ENCODE measurements at places on chromosomes 11 and 22.

GRCh38 chr11:43930868-43931716 is 11.3 kb upstream of the C11orf96 start:
- peaks cover 6% of the 10 kb centered on the region for H3K4me1 ChIP-seq
- no peaks in the 10 kb centered on the region for H3K36me3 ChIP-seq
- H3K27me3 ChIP-seq, result no peaks in the 10 kb centered on the region
- DNase-seq, result no peak

DNA sequence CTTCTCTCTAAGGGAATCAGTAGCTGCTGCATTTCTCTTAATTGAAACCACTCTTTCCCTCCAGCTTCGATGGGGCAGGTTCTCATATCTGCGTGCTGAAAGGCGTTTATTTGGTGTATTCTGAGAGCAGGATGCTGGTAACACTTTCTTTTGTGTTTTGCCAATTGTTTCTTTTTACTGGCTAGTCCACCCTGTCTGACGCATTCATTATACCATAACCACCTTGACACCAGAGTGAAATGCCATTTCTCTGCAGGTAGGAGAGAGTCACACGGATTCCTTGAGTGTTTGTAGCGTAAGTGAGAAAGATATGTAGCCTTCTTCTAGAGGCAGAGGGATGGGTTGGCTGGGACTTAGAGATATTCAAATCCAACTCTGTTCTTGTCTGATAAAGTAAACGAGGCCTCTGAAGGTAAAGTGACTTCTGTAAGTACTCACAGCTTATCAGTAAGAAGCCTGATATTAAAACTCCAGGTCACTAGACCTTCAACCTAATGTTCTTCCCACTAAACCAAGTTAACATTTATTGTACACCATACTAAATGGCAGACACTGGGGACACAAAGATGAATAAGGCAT is 21.4 kb downstream of the CD44 start:
- H3K36me3 ChIP-seq, result peaks cover 13% of the 10 kb centered on the region
- peaks cover 45% of the 10 kb centered on the region for H3K4me1 ChIP-seq
- H3K27ac ChIP-seq, result peak overlapping the region; percentile 79
- no peak for DNase-seq

- DNase-seq, result no peak
- no peaks in the 10 kb centered on the region for H3K27me3 ChIP-seq
- H3K36me3 ChIP-seq, result no peaks in the 10 kb centered on the region
- peak overlapping the region; percentile 57 for H3K27ac ChIP-seq
- H3K4me3 ChIP-seq, result no peak overlapping the region
- peaks cover 19% of the 10 kb centered on the region for H3K4me1 ChIP-seq
Measured at GRCh38 chr11:28849053-28849452, 740.9 kb downstream of the METTL15 start.

- no peak for DNase-seq
- no peaks in the 10 kb centered on the region for H3K27me3 ChIP-seq
- H3K27ac ChIP-seq, result no peak overlapping the region
- no peaks in the 10 kb centered on the region for H3K36me3 ChIP-seq
- peaks cover 6% of the 10 kb centered on the region for H3K4me1 ChIP-seq
- H3K4me3 ChIP-seq, result peak overlapping the region; percentile 83
Measured at GRCh38 chr11:124745835-124746620, 6.0 kb downstream of the VSIG2 start.

GRCh38 chr11:75498556-75499255 is 27.0 kb downstream of the GDPD5 start:
- H3K4me1 ChIP-seq, result peaks cover 28% of the 10 kb centered on the region
- H3K36me3 ChIP-seq, result no peaks in the 10 kb centered on the region
- no peak overlapping the region for H3K4me3 ChIP-seq

GRCh38 chr11:123111465-123111864 is 49.5 kb upstream of the HSPA8 start:
- peaks cover 5% of the 10 kb centered on the region for H3K4me1 ChIP-seq
- H3K27ac ChIP-seq, result peak overlapping the region; percentile 42
- H3K36me3 ChIP-seq, result peaks cover 24% of the 10 kb centered on the region

- no peak overlapping the region for H3K27ac ChIP-seq
- peaks cover 33% of the 10 kb centered on the region for H3K27me3 ChIP-seq
- DNase-seq, result no peak
- no peaks in the 10 kb centered on the region for H3K36me3 ChIP-seq
- no peaks in the 10 kb centered on the region for H3K4me1 ChIP-seq
Measured at GRCh38 chr11:69894181-69894611, 75.0 kb upstream of the FGF3 start.

DNA sequence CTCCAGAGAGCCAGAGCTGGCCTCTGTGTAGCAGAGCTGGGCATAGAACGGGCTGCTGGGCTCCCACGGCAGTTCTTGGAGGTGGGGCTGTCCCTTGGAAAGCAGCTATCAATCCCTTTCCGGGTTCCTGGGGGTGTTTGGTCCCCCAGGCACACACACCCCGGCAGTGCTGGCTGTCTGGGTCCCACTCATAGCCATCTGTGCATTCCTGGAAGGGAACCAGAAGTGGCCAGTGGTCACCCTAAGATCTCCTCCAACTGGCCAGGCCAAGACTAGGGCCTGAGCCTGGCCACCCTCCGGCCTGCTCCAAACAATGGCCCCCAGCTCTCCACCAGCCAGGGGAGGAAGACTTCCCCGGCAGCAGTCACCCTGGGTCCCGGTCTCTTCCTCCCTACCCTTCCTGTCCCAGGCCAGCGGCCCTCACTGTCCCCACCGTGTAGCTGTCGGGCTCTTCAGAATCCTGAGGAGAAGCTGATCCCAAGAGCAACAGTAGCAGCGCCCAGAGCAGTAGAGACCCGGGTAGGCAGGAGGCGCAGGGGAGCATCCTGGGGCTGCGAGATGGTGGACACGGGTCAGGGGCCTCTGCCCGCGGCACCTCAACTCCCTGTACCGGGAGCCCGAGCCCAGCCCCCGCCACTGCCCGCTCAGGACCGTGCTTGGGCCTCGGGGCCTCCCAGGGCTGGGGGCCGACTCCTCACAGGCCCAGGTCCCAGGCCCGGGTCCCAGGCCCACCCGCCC is 620 bp downstream of the EFEMP2 start:
- H3K4me1 ChIP-seq, result peaks cover 7% of the 10 kb centered on the region
- H3K4me3 ChIP-seq, result peak overlapping the region; percentile 14
- no peak overlapping the region for H3K27ac ChIP-seq
- peaks cover 5% of the 10 kb centered on the region for H3K36me3 ChIP-seq
- no peaks in the 10 kb centered on the region for H3K27me3 ChIP-seq

DNA sequence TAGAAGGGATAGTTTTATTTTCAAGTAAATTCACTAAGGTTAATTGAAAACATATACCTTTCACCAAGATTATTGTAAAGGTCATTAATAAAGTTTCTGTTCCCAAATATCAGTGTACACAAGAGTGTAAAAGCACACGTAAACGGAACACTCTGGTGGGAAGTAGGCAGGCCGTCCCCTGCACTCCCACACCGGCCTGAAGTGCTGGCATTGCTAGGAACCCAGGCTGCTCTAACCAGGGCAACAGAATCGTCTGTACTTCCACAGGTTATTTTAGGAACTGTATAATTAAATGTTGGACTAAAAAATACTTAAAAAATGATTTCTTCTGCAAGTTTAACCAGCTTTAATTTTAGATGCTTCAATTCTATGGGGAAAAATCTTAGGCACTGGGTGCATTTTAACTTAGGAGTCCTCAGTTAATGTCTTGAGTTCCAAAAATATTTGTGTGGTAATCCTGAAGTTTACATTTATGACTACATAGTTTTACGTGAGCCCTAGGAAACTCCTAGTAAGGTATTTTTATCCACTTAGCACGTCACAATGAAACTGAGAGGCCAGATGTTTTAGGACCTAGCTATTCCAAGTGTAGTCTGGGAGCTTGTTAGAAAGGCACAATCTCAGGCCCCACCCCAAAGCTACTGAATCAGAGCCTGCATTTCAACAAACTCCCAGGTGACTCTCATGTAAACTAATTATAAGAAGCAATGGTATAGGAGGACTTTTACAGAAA is 31.2 kb downstream of the KMT5B start:
- no peaks in the 10 kb centered on the region for H3K27me3 ChIP-seq
- no peak overlapping the region for H3K27ac ChIP-seq
- H3K4me1 ChIP-seq, result no peaks in the 10 kb centered on the region
- peaks cover 77% of the 10 kb centered on the region for H3K36me3 ChIP-seq
- no peak overlapping the region for H3K4me3 ChIP-seq

DNA sequence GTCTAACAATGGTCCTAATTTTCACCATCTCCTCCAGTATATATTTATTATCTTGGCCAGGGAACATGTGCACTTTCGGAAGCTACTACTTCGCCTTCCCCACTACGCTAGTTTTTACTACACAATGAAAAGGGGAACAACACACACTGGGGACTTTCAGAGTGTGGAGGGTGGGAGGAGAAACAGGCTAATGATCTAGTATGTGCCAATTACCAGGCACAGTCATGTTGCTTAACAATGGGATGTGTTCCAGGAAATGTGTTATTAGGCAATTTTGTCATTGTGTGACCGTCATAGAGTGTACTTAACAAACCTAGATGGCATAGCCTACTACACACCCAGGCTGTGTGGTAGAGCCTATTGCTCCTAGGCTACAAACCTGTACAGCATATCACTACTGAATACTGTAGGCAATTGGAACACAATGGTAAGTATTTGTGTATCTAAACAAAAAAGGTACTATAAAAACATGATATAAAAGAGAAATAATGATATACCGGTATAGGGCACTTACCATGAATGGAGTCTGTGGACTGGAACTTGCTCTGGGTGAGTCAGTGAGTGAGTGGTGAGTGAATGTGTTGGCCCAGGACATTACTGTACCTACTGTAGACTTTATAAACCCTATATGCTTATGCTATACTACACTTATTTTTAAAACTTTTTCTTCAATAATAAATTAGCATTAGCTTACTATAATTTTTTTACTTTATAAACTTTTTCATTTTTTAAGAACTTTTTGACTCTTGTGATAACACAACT is 20.1 kb upstream of the CUL5 start:
- H3K27ac ChIP-seq, result no peak overlapping the region
- H3K4me1 ChIP-seq, result no peaks in the 10 kb centered on the region
- peak; percentile 80 for DNase-seq
- H3K36me3 ChIP-seq, result no peaks in the 10 kb centered on the region
- H3K27me3 ChIP-seq, result no peaks in the 10 kb centered on the region

- DNase-seq, result no peak
- peaks cover 28% of the 10 kb centered on the region for H3K4me1 ChIP-seq
- peak within 1 kb of the TSS; percentile 88 for H3K27ac ChIP-seq
- peak within 1 kb of the TSS; percentile 88 for H3K4me3 ChIP-seq
- H3K27me3 ChIP-seq, result no peaks in the 10 kb centered on the region
- peaks cover 52% of the 10 kb centered on the region for H3K36me3 ChIP-seq
Measured at GRCh38 chr22:30968015-30968923, at the start of gene MORC2. TSS of gene MORC2 (minus strand) at chr22:30968774. CDS start at chr22:30967889, 885 bp downstream.

- H3K27ac ChIP-seq, result no peak overlapping the region
- peaks cover 45% of the 10 kb centered on the region for H3K36me3 ChIP-seq
- H3K4me1 ChIP-seq, result peaks cover 19% of the 10 kb centered on the region
- no peaks in the 10 kb centered on the region for H3K27me3 ChIP-seq
- no peak for DNase-seq
- peak overlapping the region; percentile 79 for H3K4me3 ChIP-seq
Measured at GRCh38 chr11:235180-235579, 962 bp downstream of the SIRT3 start.

GRCh38 chr11:7683571-7683970 is 10.3 kb upstream of the CYB5R2 start:
- H3K4me3 ChIP-seq, result no peak overlapping the region
- no peak for DNase-seq
- no peaks in the 10 kb centered on the region for H3K36me3 ChIP-seq
- H3K27ac ChIP-seq, result no peak overlapping the region
- H3K27me3 ChIP-seq, result no peaks in the 10 kb centered on the region
- no peaks in the 10 kb centered on the region for H3K4me1 ChIP-seq
